ENCODE measurements at places on chromosomes 2 and 18.

DNA sequence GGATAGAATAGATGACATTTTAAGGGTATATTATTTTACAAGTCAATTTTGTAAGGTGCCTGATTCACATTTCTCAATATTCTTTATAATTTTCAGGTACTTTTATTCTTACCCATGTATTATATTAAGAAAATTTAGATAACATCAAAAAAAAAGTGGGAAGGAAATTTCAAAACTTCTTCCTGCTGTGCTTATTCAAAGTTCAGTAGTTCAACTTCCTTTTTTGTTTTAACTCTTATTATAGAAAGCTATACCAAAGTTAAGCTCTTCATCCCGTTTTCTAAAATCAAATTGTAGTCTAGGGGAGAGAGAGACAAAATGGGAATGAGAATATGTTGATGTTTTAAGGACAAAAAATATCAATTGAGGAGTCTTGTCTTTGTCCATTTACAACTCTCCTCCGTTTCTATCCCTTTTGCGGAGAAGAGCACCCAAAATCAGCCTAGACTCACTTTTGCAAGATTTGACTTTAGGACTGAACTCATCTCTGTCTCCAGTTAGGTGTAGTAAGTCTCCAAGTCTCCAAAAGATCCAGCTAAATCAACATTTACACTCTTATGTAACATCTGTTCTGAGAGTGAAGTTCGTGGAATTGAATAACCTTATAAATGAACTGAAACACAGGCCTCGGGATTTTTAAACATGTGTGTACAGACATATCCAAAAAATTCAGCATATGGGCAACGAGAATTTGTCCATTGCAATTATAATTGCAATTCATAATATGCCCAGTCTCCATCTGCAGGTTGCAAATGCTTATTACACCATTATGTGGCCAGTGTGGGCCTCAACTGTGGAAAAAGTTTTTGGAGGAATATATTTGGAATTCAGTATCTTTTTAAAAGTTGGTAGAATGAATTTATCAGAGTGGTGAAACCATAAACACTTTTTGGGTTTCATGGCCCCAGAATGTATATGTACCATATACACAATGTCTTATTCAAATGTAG, 23.9 kb downstream of the FAM124B start:
- no peak for DNase-seq

GRCh38 chr2:227033471-227034148, 130.4 kb downstream of the COL4A4 start:
- no peak for DNase-seq

GRCh38 chr2:70570041-70570661, 16.5 kb upstream of the TGFA start:
- DNase-seq: no peak

DNA sequence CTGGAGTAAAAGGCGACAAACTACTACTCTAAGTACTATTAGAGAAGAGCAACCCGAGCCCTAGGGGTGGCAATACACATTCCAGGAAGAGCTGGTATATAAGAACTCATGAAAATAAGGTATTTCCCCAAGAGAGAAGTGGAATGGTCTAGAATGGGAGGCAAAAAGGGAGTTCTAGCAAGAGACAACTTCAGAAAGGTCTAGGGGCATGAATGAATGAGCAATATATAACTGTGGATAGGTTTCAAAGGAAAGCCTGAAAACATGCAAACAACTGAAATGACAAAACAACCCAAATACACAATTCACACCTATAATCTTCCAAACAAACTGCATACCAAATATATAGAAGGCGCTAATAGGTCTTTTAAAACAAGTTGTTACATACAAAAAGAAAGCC, 22.2 kb downstream of the TRIP12 start:
- no peak for DNase-seq

DNA sequence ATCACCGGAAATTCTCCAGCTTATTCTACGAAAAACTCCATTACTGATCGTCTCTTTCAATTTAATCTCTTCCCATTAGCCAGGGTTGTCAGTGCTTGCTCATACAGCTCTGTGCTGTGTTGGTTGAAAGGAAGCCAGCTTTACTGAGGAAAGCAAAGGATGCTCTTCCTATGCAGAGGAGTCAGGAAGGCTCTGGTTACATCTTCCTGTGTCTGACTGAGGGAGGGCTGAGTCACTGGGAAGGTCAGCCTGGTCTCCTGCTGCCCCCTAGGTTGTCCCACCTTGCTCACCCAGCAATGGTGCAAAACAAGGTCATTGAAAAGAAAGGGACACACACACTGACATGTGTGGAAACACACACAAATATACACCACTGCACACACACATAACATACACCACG, 975.6 kb downstream of the DCDC2C start:
- no peak for DNase-seq

DNA sequence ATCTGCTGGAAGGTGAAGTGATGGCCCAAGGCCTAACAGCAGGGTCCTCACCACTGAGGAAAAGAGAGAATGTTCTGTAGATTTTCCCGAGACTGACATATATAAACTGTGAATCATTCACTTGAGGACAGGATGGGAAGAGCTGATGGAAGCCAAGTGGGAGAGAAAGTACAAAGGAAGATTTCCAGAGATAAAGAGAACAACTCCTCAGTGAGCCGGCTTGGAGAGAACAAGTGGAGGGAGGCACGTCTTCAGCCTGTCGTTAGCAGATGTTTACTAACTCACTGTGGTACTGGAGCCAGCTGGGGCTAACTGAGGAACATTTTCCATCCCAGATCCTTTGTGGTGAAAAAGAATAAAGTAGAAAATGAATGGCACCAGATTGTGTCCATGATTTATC, 552.9 kb upstream of the TNP1 start:
- DNase-seq: no peak

DNA sequence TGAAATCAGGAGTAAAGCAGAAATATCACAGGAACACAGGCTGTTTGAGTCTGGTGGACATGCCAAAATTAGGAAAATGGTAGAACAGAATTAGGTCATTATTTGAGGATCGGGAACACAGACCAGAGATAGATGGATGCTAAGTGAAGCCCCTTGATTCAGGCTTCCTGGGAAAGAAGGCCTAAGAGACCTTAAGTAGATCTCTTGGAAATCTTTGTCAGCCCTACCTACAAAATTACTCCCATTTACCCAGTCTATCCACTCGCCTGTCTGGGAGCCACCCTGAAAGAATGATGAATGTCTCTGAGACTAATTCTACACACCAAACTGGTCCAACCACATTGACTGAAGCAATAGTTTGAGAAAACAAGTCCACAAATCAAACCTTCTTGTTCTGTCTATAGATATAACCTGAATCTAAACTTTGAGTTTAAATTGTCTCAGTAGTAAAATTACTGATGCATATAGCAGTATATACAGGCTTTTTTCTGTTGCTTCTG, 36.6 kb upstream of the TANK start:
- DNase-seq: no peak

DNA sequence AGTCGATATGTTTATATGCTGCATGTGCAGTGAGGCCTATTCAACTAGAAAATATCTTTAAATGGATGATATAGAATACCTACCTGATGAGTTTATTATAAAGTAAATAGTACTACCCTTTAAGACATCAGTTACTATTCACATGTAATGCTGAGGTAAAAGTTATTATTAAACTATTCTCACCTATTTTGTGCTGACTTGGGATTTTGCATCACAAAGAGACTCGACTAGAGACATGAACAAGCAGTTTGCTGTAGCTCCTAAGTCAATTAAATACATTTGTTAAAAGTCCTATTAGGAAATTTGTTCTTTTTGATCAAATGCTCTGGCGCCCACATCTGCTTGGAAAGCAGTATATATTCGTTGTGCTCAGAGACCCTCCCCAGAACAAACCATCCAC, 164.1 kb downstream of the CCDC85A start:
- DNase-seq: no peak

DNA sequence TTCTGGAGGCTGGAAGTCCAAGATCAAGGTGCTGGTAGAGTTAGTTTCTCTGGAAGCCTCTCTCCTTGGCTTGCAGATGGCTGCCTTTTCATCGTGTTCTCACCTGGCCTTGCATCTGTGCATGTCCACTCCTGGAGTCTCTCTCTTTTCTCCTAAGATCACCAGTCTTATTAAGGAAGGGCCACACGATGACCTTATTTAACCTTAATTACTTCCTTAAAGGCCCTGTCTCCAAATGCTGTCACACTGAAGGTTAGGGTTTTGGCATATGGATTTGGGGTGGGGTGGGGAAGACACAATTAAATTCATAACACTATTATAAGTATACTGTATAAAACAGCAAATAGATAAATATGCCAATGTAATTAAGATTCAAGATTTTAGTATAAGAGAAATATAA, 402.4 kb upstream of the HS6ST1 start:
- no peak for DNase-seq

GRCh38 chr18:32048507-32049091, 30.0 kb downstream of the RNF125 start:
- no peak for DNase-seq

- no peak for DNase-seq
Observed at GRCh38 chr2:196219671-196220070, 48.3 kb upstream of the STK17B start.

GRCh38 chr18:58831606-58832005, 33.1 kb upstream of the ZNF532 start:
- DNase-seq: no peak

- DNase-seq: no peak
Observed at GRCh38 chr2:96575785-96576456, 39.4 kb downstream of the ARID5A start.

DNA sequence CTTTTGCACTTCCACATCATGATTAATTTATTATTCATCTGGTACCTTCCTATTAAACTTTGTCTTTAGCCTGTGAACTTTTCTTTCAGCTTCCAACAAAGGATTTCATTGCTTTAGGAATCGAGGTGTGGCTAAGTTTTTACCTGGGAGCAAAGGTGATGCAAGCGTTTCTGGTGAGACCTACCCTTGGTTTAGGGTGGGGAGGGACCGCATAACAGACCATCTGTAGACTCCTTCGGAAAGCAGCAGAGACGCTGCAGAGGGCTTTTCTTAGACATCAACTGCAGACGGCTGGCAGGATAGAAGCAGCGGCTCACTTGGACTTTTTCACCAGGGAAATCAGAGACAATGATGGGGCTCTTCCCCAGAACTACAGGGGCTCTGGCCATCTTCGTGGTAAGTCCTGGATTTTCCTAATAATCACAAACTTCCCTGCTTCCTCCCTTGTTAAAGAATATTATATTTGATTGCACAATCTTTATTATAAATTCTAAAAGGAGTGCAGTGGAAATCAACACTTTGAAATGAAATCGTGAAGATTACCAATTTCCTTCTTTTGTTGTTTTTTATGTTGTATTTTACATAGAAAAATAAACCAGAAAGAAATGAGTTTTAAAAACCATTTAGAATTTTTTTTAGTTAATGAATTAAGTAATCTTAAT, at the start of gene DSG3:
DSG3 (plus strand) TSS at position 212 of the 662 bp plus-strand sequence; CDS start at position 349, 137 bp downstream.
- DNase-seq: no peak

GRCh38 chr2:8133363-8133762, 548.5 kb upstream of the ID2 start:
- DNase-seq: peak; percentile 75

GRCh38 chr2:128312411-128312810, 6.3 kb downstream of the HS6ST1 start:
- no peak for DNase-seq

GRCh38 chr2:197862246-197862955, 58.0 kb downstream of the PLCL1 start:
- DNase-seq: no peak

DNA sequence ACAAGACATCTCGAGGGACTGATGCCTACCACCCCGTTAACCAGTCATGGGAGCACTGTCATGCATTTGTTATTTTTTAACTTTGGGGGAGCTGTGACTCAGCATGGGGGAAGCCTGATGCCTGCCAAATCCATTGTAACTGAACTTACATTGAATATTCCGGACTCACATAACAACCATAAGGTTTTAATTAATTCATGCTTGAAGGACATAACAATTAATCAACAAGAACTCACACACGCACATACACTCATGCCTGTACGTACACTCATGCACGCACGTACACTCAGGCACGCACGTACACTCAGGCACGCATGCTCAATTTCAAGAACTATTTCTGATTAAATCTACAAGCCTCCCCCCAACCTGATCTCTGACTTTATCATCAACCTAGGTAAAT, 1639.1 kb downstream of the SUCLG1 start:
- no peak for DNase-seq

DNA sequence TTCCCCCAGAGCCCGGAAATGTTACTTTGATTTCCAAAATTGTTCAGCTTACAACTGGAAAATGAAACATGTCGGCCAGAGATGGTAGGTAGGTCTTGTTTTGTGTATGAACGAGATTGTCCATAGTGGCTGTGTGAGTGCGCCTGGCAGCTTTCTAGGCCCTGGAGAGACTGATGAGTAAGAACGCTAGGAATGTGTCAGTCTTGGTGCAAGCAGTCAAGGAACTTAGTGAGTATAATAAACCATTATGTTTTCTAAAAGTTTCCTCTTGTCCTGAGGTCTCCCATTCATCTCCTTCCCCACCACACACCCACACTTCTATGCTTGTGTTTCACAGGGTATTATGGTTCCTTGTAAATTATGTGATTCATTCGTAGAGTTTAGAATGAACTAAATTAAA, 234.2 kb downstream of the CDH2 start:
- no peak for DNase-seq

GRCh38 chr2:105689484-105689883, 55.2 kb upstream of the NCK2 start:
- DNase-seq: no peak

DNA sequence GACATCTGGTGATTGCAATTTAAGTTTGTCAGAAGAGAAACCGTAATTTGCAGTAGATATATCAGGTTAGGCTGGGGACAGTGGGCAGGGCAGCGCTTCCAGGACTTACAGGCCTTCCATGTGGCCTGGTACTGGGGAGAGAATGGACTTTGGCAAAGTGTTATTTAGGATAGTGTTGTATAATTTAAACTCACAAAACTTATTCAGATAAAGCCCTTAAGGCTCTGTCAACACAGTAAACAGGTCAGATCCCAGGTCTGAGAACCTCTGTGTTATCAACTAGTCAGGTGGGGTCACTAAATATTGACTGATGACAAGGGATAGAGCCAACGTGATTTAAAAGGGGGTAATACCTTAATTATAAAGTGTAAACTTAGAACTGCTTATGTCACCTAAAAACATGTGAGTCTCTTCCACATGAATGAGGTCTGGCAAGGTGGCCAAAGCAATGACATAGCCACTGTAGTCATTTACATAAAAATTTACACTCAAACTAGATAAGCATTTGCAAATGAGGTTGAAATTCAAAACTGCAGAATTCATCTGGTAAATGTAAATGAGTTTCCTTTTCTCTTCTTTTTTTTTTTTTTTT, 80.2 kb upstream of the DNMT3A start:
- no peak for DNase-seq

DNA sequence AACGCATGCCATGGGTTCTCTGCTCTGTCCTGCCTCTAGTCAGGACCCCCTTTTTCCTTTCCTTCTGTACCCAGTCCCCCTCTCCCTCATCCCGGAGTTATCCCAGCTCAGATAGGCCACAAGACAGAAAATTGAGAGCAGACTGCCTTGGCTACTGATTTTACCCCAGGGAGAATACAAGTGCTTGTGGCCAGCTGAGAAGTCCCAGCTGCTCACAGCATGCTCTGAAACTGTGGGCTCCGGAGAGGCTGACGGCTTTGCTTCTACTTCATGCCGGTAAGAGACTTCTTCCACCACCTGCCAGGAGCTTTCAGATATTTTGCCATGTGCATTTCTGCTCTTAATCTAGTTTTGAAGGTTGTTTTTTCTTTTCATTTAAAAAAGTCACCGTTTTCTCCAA, 20.0 kb upstream of the SIX2 start:
- DNase-seq: no peak

- no peak for DNase-seq
Observed at GRCh38 chr18:3789525-3789924, 339.6 kb downstream of the TGIF1 start.

GRCh38 chr18:55856229-55856628, 268.2 kb upstream of the TCF4 start:
- no peak for DNase-seq
